ENCODE measurements at places on chromosomes 2 and 18.

DNA sequence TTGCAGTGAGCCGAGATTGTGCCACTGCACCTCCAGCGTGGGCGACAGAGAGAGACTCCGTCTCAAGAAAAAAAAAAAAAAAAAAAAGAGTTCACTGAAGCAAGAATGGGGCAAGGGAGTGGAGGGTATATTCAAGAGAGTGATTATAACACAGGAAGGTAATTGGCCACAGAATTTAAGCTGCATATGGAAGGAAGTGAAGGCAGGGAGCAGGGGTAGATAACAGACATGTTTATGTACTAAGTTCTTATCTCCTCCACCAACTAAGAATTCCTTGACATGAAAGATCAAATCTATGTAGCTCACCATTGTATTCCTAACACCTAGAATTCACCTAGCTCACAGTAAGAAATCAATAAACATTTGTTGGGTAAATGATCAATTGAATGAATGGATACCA is 37.3 kb downstream of the GKN2 start:
- no peak for DNase-seq

DNA sequence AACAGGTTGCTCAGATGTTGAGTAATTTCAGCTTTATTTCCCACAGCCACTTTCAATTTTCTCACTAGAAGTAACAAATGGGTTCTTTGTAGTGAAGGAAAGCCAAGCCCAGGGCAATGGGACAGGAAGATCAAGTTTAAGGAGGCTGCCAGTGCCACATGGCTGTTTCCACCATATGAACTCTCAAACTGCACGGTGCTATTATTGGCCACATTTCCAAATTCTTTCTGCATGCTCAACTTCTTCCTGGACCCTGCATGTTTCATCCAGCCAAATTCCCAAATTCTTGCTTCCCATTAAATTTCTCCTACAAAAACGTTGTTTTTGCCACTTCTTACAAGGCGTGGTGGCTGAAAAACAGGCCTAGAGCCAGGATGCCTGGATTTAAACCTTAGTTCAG is 193.3 kb upstream of the SPHKAP start:
- no peak for DNase-seq

GRCh38 chr2:17529771-17530170 is 10.7 kb upstream of the VSNL1 start:
- DNase-seq = no peak

DNA sequence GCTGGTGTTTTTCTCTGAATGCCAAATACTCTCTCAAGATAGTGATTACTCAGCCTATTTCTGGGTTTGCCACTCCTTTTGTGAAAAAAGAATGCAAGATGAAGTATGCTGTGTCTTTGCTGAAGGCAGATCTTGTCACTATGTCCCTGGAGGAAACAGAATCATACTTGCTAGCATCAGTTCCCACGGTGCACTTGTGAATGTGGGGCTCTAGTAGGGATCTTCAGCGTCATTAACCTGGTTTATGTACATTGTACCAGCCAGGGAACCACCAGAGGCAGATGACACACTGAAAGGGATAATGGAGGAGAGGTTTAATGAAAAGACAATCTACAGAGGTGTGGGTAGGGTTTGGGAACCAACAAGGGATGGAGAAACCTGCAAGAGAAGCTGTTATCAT is 131.0 kb upstream of the CXCR4 start:
- DNase-seq = no peak

- DNase-seq = peak; percentile 12
These were observed 376.1 kb downstream of the IRS1 start for GRCh38 chr2:226423498-226423960.

DNA sequence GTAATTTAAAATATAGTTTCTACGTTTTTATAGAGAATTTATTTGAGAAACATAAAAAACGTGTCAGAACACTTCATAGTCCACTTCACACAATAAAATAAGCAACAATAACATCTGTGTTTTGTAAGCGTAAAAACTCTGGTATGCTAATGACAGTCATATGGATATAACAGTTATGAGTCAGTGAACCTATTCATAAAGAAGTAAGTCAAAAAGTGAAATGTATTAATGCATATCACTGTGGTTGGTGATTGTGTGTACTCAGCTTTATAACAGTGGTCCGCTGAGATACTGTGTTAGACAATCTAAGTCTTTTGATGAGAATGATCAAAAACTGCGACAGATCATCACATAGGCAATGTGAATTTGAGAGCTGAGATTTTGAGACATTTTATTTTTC is 153.2 kb downstream of the WDR7 start:
- DNase-seq = no peak

- DNase-seq = no peak
These were observed 76.2 kb upstream of the ODC1 start for GRCh38 chr2:10524341-10524740.

GRCh38 chr2:7449298-7449697 is 532.1 kb downstream of the RNF144A start:
- DNase-seq = no peak

- no peak for DNase-seq
These were observed 82.1 kb upstream of the PXDN start for GRCh38 chr2:1826226-1826905.

DNA sequence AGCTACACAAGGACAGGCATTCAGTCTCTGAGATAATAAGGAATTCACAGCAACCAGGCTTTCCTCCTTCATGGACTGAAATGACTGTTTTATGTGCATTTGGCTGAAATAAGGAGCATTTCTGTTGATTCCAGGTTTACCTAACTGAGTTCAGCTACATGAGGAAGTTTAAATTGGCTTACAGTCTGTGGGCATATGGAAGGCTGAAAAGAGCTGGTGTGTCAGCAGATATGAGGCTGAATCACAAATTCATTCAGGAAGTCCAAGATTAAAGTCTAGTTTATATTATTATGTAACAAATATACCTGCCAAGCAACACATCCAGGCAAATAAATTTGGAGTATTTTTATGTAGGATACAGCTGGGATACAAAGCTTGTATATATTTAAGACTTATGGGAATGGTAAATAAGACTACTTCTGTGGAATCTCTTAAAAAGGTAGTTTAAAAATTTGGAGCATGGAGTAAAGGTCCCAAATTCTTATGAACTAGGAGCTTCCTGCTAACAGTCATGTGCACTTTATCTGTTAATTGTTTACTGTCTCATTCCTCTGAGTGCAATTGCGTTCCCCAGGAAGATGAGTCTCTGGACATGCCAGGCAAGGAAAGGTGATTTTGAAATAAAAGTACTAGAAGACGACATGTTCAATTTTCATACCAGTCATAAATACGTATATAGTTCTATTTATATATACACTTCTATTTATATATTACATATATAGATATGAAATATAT is 53.0 kb downstream of the ZC3H8 start:
- DNase-seq = no peak

GRCh38 chr2:159131914-159132281 is 154.6 kb downstream of the WDSUB1 start:
- no peak for DNase-seq

DNA sequence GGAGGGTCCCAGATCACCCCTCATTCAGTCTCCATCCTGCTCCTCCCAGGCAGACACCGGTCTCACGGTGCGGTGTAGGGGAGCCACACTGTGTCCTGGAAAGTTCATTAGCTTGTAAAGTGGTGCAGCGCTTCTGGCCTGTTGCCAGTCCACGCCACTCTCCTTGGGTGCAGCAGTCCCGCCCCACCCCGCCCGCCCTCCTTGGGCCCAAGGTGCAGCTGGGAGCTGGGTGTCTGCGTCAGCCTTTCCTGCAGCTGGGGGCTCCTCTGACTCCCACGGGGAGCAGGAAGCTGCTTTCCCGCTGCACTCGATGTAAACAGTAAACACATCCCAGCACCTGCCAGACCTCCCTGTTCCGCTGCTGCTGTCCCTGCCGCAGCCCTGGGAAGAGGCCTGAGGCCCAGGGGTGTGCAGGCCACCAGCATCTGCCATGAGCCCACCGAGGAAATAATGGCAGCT is 53.8 kb upstream of the ASB18 start:
- no peak for DNase-seq

DNA sequence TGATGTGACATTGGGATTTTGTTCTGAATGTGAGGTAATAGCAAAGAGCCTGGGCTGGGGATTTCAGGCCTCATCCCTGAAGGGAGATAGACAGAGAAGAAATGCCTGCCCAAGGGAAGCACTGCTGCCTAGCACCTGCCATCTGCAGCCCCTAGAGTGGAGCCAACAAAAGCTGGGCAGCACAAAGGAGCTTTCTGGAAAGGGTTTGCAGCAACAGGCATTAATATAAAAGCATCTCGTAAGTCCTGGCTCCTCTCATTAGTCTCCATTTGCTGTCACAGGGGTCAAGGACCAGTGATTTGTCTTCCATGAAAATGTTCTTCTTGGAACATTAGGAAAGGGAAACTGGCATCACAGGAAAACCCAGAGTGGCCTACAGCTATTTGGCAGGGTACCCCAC is 157.2 kb upstream of the SLC14A2 start:
- no peak for DNase-seq

DNA sequence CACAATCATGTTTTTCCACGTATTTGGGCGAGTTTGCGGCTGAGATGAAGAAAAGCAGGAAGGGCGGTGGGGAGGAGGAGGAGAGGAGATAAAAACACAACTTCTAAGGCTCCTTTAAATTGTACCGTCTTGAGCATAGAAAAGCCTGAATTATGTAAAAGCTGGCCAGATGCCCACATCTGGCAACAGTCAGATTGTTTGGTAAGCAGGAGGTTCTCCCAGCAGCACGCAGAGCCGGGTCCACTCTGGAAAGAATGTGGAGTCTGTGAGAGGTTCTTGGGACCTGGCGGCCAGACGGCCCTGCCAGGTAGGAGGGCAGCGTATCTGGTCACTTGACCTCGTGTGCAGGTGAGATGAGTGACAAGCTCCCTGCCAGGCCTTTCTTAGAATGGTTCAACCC is 215.3 kb upstream of the APCDD1 start:
- no peak for DNase-seq

- DNase-seq = no peak
These were observed 317.2 kb upstream of the ID2 start for GRCh38 chr2:8364668-8365067.

DNA sequence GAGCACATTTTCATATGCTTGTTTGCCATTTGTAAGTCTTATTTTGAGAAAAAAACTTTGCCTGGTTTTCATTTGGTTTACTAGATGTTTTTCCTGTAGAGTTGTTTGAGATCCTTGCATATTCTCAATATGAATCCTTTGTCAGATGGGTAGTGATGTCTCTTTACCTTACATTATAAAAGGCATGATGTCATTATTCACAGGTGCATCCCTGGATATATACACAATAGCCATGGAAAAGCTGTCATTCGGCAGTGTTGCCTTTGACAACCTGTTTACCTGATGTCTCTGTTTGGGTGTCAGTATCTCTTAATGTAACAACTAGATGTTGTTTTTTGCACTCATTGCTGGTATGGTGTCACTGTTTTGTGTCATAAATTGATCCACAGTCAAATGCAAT is 58.8 kb upstream of the MAL start:
- DNase-seq = no peak
